Activated naive CD8-positive, alpha-beta T cell treated with anti-CD3 and anti-CD28 coated beads, Interleukin-2, amount 50 U/mL, for 24 hours (primary cell): ENCODE measurements at places on chromosomes 3 and 15.

GRCh38 chr15:58070801-58071418, 5.4 kb upstream of the ALDH1A2 start:
- DNase-seq, result peak; percentile 65

GRCh38 chr3:196193133-196193735, 18.0 kb downstream of the ZDHHC19 start:
- no peak for DNase-seq

DNA sequence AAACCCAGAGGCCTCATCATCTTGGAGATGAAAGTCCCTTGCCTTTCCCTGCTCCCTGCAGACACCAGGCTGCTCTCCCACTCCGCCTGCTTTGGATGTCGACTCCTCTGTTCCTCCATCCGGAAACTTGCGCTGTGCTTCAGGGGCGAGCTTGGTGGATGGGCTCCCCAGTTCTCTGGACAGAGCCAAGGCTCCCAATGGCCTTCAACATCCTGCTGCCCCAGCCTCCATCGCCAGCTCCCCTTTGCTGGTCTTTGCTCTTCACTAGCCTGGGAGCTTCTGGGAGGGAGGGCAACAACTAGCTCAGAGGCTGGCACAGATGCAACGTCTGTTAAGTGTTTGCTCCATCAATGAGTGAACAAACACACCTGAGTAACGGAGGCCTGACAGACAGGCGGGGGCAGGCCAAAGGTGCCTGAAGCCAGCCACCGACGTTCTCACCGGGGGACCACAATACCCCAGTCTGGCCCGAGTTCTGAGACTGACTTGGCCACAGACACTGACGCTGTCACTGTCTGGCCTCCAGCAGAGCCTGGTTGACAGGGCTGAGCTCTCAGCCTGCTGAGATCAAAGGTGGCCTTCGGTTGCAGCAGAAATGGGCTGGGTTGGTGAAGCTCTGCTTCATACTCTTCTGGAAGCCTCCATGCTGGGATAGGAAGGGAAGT, 39.0 kb downstream of the RGMA start:
- DNase-seq, result no peak

- DNase-seq, result no peak
Measured at GRCh38 chr15:55858661-55859060, 115.7 kb upstream of the PRTG start.

GRCh38 chr15:51341366-51342226, at the start of gene GLDN:
Gene GLDN (plus strand): TSS chr15:51341655. CDS start chr15:51341685, 30 bp downstream.
- DNase-seq, result no peak

GRCh38 chr15:96125721-96126415, 204.6 kb upstream of the NR2F2 start:
- no peak for DNase-seq

DNA sequence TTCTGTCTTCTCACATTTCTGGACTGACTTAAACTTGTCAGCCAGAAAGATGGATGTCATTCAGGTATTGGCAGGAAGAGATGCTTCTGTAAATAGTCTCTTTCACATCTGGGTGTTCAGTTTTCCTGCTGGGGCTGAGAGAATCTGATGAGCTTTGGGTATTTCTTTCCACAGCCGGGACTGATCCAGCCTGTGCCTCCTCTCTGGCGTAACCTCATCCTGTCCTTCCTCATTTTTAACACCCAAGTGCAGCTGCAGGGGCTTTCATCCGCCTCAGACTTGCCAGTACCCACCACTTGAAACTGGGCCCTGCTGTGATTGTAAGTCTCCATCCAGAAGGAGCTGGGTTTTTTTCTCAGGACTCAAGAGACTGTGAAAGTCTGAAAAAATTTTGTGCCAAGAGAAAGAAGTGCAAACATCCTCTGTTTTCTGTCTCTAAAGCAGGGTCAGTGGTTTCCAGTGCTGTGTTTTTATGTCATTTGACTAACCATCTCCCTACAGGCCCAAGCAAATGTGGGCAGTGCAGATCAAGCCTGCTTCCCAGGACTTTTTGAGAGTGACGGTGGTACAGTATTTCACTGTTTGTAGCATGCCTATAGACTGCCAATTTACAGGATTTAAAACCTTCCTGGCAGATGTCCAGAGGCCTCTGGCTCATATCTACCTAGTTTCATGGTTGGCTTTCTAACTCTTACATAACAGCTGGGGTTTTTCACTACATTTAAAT, 342.7 kb downstream of the PTPRG start:
- DNase-seq, result no peak

GRCh38 chr3:195904368-195904767, 4.0 kb downstream of the TNK2 start:
- DNase-seq, result no peak

GRCh38 chr15:98385752-98386381, 262.5 kb upstream of the IGF1R start:
- DNase-seq, result no peak

GRCh38 chr15:77659350-77660321, 26.9 kb upstream of the LINGO1 start:
- DNase-seq, result peak; percentile 61

DNA sequence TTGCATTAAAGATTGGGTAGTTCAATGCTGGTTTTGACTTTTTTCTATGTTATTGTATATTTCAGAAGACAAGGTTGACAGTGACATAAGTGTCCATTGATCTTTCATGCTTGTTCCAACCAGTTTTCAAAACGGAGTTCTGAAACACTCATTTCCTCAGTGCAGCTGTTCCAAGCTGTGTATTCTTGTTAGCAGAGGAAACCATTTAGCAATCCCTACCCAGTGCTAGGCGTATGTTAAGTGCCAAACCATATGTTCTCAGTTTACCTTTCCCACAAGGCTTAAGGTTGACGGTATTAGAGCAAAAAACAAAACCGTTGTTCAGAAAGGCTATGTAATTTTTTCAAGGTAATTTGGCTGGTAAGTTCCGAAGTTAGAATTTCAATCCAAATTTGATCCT, 9.1 kb downstream of the ATOSA start:
- DNase-seq, result no peak

DNA sequence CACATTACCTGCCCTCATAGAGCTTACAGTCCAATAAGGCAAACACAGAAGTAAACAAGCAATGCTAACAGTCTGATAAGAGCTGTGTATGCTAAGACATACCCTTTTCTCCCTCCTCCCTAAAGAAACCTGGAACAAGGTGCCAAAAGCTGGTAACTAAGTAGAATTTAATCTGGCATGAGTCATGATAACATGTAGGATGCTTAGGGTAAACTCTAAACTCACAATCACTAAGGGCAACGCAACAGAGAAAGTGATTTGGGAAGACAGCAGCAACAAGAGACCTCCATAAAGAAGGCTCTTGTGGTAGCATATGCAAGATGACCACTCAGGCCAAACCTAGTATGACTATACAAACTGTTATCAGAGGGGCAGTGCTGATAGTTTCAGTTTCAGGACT, 55.5 kb downstream of the MYO1E start:
- no peak for DNase-seq

DNA sequence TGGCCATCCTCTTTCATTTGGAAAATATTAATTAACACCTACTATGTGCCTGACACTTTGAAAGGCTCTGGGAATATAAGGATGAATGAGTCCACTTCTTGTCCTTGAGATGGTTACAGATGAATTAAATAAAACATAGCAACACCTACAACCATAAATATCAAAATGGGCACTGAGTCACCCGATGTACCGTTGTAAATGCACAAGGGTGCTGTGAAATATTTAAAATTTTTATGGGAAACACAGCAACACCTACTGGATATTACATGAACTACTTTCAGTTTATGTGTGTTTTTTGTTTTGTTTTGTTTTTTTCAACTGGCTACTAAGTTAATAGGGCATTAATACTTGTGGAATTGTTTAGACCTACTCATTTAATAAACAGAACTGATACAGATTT, 239.0 kb upstream of the NAALADL2 start:
- DNase-seq, result no peak

GRCh38 chr15:82621970-82622369, 25.2 kb downstream of the CPEB1 start:
- DNase-seq, result no peak
